ENCODE measurements at places on chromosomes 3 and 15.

DNA sequence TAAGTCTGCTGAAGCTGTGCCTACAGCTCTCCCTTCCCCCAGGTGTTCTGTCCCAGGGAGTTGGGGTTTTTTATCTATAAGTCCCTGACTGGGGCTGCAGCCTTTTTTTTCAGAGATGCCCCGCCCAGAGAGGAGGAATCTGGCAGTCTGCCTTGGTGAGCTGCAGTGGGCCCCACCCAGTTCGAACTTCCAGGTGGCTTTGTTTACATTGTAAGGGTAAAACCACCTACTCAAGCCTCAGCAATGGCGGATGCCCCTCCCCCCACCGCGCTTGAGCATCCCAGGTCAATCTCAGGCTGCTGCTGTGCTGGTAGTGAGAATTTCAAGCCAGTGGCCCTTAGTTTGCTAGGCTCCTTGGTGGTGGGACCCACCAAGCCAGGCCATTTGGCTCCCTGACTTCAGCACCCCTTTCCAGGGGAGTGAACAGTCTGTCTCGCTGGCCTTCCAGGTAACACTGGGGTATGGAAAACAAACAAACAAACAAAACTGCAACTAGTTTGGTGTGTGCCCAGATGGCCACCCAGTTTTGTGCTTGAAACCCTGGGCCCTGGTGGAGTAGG lies 189.4 kb downstream of the MFSD1 start:
- DNase-seq = no peak

DNA sequence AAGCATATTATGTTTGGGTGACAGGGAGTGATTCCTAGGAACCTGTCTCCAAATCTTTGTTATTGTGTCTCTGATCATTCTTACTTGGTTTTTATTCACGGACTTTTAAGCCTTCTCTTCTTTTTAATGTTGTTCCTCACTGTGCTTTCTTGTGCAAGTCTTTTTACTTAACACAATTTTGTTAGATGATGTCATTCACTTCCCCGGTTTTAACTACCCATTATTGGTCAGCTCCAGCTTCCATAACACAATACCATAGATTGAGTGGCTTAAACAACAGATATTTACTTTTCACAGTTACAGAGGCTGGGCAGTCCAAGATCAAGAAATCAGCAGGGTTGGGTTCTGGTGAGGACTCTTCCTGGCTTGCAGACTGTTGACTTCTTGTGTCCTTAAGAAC lies 436.3 kb upstream of the CBLB start:
- no peak for DNase-seq

GRCh38 chr15:45130291-45131000 lies 652 bp downstream of the DUOX1 start:
- DNase-seq = no peak

GRCh38 chr15:51198701-51199232 lies 104.1 kb upstream of the TNFAIP8L3 start:
- DNase-seq = no peak

DNA sequence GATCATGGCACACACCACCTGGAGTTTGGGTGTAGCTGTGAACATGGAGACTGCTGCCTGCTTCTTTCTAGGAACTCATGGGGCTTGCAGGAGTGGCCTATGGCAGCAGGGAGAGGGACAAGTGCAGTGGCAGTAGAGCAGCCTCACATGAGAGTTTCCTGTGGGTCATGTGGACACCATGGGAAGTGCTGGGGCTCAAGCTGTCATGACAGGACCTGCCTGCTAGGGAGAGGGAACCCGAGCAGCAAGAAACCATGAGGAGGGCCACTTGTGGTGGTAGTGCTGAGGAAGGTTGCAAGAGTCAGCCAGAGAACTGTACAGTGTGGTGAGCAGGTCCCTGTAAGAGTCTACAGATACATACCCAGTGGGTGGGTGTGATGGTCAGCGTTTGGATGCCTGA lies 73.8 kb upstream of the MRPS22 start:
- no peak for DNase-seq

DNA sequence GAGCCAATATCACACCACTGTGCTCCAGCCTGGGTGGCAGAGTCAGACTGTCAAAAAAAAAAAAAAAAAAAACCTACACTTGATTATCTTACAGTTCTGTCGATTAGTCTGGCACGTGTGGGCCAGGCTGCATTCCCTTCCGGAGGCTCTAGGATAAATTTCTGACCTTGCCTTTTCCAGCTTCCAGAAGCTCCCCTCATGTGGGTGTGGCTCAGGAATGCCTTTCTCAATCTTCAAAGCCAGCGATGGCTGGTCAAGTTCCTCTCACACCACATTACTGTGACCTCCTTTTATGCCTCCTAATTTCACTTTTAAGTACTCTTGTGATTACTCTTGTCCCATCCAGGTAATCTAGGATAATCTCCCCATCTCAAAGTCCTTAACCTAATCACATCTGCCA lies 58.2 kb upstream of the DUT start:
- DNase-seq = no peak

GRCh38 chr15:100783291-100783690 lies 96.3 kb upstream of the ALDH1A3 start:
- no peak for DNase-seq

- no peak for DNase-seq
Measured at GRCh38 chr15:74422652-74423430, 10.9 kb downstream of the SEMA7A start.

DNA sequence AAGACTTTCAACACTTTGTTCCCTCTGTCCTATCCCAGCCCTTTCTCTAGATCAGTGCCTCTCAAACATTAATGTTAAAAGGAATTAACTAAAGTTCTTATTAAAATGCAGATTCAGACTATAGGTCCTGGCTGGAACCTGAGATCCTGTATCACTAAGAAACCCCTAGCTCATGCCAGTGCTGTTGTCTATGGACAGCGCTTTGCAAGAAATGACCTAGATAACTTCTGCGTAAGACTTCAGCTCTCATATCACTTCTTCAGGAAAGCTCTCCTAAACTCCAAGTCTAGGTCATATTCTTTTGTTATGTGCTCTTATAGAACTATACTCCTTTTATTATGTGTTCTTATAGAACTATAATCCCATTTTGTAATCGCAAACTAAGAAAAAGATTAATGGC lies 67.8 kb upstream of the CDIN1 start:
- no peak for DNase-seq

DNA sequence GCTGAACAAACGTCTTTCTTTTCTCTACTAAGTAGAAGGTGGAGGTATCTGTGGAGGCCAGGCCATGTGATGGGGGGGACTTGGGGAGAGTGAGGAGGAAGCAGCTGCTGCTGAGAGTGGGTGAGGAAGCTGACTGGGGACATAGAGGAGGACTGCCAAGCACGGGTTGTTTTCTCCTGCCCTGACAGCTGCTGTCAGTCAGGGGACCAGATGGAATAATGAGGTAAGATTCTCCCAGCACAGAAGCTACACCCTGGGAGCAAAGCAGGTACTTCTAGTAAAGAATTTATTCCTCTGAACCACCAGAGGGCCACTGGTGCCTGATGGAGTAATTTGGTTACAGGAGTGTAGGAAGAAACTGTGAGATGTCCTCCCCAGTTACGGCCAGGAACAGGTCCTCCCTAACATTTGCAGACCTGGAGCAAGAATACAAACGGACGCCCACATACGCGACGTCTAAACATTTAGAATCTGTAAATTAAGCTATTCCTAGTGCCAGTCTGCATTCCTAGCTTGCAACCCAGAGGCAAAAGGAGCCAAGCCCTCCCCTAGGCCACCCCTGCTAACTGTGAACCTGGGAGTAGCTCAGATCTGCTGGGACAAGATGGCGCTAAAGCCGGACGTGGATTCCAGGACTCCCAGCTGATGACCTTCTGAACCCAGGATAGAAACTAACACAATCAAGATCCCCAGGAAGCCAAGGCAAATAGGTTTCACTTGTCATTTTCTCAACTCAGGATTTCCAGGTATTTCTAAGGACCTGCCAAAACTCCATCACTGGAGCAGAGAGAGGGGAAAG lies 14.8 kb downstream of the CRYGS start:
- DNase-seq = no peak

DNA sequence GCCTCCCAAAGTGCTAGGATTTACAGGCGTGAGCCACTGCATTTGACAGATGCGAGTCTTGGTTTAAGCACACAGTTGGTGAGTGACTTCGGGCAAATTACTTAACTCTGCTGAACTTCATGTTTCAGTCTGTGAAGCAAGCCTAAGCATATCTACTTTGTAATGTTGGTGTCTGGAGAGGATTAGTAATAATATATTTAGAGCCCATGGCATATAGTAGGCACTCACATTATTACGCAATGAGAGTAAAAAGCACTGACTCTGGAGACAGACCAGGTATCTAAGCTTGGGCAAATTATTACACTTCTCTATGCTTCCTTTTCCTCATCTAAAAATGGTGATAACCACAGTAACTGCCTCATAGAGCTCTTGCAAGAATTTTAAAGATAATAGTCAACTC lies 208.7 kb upstream of the P2RY1 start:
- DNase-seq = no peak

DNA sequence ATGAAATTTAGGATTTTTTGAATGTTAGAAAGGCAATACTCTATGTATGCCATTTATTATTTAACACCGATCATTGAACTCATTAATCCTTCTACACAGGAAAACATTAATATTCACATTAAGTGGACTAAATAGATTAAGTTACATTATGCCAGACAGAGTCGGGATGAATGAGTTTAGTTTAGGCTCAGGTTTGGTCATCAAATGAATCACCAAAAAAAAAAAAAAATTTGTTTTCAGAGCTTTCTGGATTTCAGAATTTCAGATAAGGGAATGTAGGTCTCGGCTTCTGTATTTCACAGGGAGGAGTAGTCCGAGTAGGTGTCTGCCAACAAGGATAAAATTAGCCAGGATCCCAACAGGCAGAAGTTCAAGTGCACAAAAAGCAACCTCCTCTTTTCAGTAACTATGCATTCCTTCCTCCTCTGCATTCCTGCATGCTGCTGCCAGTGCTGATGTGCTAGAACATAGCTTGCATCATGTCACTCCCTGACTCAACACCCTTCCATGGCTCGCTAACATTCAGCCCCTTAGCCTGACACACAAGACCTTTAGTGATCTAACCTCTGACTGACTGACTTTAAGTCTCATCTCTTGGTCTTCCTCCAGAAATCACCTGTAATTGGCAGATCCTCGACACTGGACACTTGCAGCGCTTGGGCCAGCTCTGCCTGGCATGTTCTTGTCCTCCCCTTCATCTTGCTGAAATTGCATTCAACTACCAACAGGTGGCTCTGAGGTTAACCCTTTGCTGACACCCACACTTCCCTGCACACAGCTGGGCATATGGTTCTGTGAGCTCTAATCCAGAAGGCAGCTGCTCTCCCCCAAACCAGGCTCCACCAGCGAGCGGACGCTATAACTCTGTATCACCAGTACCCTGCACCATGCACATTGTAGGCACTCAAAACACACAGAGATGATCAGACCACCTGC lies 145.4 kb upstream of the PROK2 start:
- DNase-seq = peak; percentile 19

DNA sequence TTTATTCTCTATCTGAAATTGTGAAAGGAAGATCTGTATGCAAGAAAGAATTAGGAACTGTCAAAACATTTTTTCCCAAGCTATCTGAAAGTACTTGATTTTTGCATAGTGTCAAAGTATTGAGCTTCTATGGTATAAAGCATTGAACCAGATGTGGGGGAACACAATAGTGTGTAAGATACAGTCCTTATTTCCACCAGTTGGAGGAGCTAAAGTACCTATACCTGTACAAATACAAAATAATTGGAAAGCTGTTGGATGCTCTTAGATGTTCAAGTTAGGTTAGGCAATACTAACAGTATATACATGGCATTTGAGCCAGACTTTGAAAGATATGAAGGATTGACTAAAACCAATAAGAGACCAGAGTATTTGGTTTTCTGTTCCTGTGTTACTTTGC lies 148.4 kb downstream of the B3GALNT1 start:
- no peak for DNase-seq

DNA sequence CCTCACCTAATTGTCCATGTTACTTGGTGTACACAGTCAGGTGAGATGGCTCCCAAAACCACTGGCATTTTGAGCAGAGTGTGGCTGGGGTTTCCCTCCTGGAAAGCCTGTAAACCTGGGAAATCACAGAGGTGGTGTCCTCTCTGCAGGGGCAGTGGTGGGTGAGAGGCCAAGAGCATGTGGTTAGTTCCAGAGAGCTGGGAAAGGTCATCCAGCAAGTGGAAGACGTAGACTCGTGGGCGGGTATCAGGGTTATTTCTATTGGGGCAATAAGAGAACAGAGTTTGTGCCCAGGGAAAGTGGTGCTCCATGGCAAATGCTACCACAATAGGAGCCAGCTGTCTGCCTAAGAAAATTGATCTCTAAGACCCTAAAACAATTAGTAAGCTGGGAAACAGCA lies 44.6 kb upstream of the LIMD1 start:
- no peak for DNase-seq

- no peak for DNase-seq
Measured at GRCh38 chr3:53789459-53789858, 56.8 kb downstream of the CHDH start.

- no peak for DNase-seq
Measured at GRCh38 chr15:59616379-59616778, 4.8 kb downstream of the GCNT3 start.

DNA sequence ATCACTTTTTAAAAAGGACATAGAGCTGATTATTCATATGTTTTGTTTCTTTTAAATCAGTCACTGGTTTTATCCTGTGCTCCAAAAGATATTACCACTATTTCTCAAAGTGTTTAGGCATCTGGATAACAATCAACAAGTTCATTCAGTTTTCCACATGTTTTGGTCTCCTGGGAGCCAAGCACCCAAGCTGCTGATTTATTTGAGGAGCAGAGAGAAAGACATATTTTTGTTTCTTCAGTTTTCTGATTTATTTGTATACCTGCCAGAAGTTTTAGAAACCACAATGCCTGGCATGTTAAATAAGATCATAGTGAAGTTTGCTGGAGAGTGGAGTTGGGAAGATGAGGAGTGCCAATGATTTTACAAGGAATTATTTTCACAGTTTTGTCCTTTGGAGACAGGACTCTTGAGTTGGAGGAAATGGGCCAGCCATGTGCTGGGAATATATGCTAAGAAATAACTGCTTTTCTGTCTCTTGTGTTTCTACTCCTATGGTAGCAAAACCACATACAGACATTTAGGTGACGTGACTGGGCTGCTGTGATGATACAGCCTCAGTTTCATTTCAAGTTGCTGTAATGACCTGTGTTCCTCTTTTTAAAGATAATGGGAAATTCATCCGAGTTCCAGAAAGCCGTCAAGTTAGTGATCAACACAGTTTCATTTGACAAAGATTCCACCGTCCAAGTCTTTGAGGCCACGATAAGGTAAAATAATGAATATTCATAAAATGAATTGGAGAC lies 11.7 kb downstream of the EDEM1 start:
- no peak for DNase-seq

DNA sequence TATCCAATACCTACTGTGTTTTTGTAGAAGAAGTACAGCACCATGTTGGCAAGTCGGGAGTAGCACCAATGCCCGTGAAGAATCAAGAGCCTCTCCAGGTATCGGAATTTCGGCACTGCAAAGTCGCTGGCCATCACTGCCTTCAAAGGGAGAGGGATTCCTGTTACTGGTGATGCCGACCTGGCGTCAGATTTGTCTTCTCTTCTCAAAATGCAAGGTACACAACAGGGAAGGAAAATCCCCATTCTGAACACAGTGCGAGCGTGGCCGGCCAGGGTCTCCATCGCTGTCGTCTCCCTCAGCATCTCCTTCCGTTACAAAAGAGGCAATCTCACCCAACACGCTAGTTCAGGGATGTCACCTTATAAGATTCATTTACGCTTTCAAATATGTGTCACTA lies 175.4 kb downstream of the ATP10A start:
- no peak for DNase-seq

Measured in posterior cingulate gyrus (tissue), 11 donors.